Fibroblast of lung (primary cell): ENCODE measurements at places on chromosomes 7 and 10.
A peak's percentile ranks its signal among the peaks of the same experiment; 100 is the strongest.

- DNase-seq, result no peak
These were observed 81.0 kb upstream of the GNA12 start for GRCh38 chr7:2924866-2925840.

DNA sequence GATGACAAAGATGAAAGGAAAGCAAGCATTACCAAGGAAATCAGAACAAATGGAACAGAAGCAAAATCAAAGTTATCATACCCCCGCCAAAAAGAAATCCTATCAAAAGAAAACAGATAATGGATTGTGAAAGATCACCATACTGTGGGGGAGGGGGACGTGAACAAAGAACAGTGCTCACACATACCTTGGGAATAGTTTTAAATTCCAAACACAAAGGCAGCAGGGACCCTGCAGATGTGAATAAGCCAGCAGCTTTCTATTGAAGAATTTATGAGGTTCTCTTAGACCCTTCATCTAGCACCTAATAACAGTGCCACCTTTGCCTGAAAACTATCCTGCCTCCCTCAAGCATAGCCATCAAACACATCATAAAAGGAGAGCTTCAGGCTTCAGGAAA, 94.0 kb downstream of the AKR1D1 start:
- no peak for DNase-seq

- DNase-seq, result no peak
These were observed 551.7 kb upstream of the LRRN3 start for GRCh38 chr7:110539216-110539615.

- DNase-seq, result no peak
These were observed 169.8 kb upstream of the MTPN start for GRCh38 chr7:136146925-136147324.

GRCh38 chr10:6580279-6581029, 378 bp upstream of the PRKCQ start:
- DNase-seq, result peak; percentile 64

GRCh38 chr7:101167645-101168411, 2.5 kb upstream of the VGF start:
- DNase-seq, result no peak

GRCh38 chr7:108358553-108358952, 97.7 kb downstream of the NRCAM start:
- peak; percentile 90 for DNase-seq

GRCh38 chr7:46191776-46192175, 270.7 kb upstream of the IGFBP3 start:
- no peak for DNase-seq

DNA sequence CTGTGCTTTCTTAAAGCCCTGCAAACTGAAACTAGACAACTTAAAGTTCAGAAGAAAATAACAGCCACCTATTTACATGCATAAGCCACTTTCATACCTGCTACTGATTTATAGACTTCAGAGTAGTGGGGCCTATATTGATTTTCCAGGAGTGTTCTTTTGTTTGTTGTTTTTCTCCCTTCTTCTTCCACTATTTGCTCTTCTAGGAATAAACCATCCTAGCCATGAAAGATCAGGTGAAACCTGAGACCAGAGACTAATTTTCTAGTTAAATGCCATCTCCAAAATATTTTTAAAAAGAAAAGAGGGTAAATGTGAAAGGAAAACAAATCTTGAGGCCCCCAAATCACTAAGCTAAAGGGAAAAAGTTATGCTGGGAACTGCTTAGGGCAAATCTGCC, 72.4 kb upstream of the C1GALT1 start:
- DNase-seq, result no peak

DNA sequence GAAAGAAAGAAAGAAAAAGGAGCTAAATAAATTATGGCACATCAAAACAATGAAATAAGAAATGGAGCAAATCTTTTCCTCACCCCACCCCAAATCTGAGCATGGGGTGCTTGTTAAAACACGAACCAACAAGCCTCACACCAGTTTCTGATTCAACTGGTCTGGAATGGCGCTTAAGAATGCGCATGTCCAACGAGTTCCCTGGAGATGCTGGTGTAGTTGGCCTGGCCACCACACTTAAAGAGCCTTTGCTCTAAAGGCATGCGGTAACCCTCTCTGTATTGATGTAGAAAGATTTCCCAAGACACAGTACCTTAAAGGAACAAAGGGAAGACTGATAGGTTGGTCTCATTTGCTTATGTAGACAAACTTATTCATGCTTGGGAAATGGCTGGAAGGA, 49.1 kb upstream of the STEAP1B start:
- DNase-seq, result no peak

DNA sequence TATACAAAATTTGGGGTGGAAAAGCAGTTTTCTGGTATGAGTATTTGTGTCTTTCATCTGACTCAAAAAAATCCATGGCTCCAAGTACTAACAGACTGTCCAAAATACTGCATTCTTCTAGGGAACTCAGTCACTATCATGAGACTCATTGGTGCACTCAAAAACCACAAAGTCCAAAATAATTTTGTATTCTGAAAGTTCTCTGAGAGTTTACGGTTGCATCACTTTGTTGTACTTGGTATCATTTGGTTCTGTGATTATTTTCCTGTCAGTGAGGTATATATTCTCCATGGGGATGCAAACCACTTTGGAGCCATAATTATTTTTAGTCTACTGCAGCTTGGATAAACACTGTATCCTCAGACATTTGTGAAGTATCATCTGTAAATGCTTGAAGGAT, 28.0 kb upstream of the CABCOCO1 start:
- peak; percentile 35 for DNase-seq

DNA sequence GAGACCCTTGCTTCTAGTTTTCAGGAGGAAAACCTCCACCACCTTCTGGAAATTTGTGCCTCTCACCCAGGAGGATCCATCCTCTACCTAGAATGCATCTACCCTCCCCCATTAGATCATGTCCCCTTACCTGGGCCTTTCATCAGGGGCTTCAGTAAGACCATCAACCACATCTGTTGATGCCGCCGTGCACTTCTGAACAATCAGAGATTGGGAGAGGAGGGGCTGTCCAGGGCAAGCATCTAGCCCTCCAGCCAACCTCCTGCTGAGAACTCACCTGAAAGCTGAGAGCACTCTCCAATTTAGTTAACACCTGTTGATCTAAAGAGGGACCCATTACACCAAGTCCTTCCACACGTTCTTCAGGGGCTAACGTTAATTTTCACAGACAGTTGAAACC, 57.6 kb upstream of the PIK3CG start:
- no peak for DNase-seq

DNA sequence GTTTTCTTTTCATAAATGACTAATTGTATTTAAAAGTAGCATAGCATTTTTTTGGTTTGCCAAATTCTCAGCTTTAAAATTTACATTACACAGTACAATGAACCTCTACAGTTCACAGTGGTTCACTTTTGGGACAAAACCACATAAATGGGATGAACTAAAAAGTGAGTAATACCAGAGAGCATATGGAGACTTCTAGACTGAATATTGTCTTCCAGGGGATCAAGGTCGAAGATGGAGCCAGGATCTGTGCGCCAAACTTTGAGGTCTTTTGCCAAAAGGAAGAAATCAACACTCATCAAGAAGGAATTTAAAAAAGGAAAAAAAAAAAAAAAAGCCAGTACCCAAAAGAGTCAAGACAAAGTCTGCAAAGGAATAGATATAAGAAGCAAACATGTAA, 87.5 kb downstream of the NEBL start:
- peak; percentile 25 for DNase-seq

DNA sequence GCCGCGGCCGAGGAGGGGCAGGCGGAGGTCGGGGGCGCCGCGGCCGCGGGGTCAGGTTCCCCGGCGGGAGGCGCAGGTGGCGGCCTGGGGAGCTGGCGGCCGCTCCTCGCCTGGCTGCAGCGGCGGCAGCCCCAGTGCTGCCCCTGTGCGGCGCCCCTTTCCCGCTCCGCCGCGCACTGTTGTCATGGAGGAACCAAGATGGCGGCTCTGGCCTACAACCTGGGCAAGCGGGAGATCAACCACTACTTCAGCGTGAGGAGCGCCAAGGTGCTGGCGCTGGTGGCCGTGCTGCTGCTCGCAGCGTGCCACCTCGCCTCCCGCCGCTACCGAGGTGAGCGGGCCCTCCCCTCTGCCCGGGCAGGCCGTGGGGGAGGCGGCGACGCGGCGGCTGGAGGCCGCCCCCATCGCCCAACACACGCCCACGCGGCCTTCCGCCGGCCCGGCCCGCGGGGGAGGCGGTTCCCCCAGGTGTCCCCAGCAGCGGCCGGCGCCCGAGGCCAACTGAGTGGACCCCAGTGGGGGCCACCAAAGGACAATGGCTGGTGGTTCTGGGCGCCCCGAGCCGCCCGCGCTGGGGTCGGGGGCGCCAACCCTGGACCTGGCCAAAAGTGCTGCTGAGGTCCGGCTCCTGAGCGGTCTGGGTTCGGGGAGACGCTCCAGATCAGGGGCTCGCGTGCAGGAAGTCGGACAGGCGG, 425 bp downstream of the CASD1 start:
- DNase-seq, result peak; percentile 66

- DNase-seq, result no peak
These were observed 81.6 kb downstream of the CRTAC1 start for GRCh38 chr10:97948822-97949221.

GRCh38 chr7:139680676-139681462, 96.9 kb downstream of the HIPK2 start:
- DNase-seq, result peak; percentile 94

- peak; percentile 8 for DNase-seq
These were observed 118.9 kb downstream of the CFAP58 start for GRCh38 chr10:104472505-104472904.

- DNase-seq, result peak; percentile 12
These were observed 765 bp downstream of the SLC25A40 start for GRCh38 chr7:87875151-87876039.

DNA sequence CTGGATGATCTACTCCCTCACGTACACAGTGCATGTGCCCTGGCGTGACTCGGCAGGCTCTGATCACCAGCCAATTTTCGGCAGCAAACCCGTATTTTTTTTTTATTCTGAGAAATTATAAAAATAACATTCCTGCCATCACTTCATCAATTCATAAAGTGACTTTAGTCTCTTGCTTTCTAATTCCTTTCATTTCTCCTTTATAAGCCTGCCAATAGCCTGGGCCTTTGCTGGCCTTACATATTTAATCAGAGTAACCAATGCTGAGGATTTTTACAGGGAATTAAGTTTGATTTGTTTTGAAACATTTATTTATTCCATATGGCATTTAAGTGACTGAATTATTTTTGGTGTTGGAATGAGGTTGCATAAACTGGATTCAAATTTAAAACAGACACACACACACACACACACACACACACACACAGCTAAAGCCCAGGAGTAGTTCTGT, 140.8 kb downstream of the ETV1 start:
- DNase-seq, result peak; percentile 83

DNA sequence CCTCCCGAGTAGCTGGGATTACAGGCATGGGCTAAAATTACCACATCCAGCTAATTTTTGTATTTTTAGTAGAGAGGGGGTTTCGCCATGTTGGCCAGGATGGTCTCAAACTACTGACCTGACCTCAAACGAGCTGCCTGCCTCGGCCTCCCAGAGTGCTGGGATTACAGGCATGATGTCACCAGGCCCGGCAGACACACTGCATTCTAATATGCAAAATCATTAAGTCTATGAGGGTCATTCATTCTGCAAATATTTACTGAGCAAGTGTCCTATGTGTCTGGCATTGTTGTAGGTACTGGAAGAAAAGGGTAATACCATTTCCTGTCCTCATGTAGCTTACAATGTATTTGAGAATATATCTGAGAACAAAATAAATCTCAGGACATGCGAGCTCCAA, 2.7 kb downstream of the PUS7 start:
- peak; percentile 37 for DNase-seq

DNA sequence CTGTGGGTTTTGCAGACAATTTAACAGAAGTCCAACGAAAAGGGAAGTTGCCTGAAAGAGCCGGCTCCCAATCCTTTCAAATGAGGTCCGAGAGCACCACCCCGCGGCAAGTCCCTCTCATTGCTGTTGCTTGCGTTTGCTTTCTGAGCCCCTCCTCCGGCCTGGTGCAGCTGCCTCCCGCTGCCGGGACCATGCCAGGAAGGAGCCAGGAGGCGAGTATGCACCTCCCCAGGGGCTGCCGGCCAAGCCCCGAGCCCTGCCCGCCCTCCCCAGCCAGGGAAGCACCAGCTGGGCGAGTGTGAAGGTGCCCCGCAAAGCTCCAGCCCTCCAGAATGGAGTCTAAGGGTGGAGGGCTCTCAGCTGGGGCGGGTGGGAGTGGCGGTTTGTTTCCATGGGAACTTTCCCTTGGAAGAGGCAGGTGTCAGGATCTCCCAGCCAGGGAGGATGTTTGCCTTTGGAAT, 25.8 kb upstream of the PPP2R2D start:
- DNase-seq, result peak; percentile 77

DNA sequence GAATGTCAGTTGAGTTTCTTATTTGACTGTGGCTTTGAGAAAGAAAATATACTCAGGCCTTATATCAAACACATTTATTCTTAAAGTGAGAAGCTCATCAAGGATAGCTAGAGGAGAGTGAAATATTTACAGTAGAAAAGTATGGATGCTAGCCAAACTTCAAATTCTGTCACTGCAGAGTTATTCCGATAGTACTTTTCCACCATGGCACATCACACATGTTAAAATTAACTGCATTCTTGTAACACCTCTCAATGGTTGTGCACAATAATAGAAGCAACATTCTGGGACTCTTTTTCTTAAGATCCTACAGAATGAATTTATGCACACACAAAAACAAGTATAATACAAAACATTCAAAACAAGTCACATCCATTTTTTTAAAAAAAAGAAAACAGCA, 4.5 kb downstream of the PPP1R3C start:
- DNase-seq, result no peak

DNA sequence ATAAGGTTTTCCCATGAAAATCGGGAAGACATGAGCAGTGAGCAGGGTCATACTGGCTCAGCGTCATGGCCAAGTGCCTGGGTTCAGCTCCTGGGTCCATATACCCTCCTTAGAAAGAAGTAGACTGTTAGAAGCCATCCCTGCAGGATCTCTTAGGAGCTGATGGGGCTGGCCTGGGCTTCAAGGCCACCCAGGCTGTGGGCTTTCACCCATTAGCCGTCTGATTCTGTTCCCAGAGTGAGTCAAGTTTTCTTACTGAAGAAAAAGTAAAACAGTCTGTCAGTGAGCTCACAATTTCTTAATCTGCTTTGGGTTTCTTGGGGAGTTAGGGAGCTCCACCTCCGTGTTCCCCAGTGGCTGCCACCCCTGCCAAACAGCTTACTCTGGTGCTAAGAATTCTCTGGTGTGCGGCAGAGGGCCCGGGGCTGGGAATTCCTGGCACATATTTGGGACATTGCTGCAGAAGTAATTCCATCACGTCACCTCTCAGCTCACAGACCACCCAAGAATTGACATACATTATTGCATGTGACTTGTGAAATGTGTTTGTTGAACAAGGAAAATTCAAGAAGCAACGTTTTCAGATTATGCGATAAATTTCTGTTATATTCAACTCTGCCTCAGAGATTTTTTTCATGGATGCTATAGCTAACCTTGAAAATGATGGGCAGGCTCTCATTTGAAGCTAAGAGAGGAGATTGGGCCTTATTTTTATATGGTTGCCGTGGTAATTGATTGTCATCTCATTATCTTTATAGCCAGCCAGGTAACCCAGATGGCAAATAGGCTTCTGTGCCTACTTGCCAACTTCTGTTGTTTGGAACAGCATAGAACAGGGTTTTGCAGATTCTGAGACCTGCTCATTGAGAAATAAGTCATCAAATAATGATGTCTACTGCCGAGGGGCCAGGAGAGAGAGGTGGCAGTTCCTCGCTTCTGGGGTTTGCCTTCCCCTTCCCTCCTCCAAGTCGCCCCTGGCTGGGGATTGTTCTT, 166.4 kb downstream of the CHN2 start:
- no peak for DNase-seq
